Suprapubic skin (tissue), 4 donors: ENCODE measurements at places on chromosomes 1 and 21.

DNA sequence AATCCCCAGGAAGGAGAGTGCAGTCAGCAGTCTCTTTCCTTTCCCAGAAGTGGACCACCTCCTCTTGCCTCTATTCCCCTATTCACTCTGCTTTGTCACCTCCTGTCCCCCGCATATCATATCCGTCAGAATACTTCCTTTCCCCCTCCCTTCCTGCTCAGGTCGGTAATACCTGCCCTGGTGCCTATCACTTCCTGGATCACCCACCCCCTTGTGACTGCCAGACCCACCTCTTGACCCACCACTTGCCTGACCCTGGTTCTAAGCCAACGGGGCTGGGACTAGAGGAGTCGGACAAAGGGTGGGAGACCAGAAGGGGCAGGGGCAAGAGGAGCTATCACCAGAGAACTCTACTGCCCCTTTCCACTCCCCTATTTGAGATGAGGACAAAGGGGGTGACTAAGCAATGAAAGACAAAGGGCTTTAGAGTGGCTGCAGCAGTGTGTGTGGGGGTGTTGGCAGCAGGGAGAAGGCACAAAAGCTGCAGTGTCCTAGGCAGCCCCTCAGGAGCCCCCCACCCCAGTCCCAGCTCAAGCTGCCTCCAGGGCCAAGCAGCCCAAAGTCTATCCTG, 1.7 kb upstream of the ADAMTS4 start:
- DNase-seq: no peak

GRCh38 chr1:95041491-95042165, 31.1 kb downstream of the ALG14 start:
- DNase-seq: no peak

DNA sequence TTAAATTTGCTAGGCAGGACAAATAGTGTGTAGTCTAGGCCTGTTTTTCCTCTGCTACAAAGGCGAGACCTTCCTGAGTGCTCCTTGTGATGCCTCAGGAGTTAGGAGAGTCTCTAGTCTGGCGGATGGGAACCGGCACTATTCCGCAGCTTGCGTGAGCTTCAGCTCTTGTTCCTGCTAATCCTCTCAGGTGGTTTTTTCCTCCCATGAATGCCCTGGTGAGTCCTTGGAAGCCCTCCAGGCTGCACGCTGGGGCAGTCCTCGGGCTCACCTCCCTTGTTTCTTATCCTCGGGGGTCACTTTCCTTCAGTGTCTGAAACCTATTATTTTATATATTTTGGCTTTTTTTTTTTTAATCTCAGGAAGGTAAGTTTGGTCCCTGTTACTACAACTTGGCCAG, 28.2 kb downstream of the UTS2 start:
- no peak for DNase-seq

DNA sequence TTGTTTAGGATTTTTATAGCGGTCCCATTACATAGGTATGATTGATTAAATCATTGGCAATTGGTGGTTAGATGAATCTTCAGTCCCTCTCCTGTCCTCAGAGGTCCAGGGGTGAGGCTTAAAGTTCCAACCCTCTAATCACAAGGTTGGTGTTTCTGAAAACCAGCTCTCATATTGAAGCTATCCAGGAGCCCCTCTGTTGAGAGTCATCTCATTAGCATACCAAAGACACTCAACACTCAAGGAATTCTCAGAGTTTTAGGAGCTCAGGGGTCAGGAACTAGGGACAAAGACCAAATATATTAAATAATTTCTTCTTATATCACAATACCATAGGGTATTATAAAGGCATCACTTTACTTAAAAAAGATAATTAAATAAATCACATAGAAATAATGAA, 23.3 kb downstream of the FCRL2 start:
- no peak for DNase-seq

GRCh38 chr21:32350211-32350980, 42.4 kb downstream of the URB1 start:
- DNase-seq: peak; percentile 40

DNA sequence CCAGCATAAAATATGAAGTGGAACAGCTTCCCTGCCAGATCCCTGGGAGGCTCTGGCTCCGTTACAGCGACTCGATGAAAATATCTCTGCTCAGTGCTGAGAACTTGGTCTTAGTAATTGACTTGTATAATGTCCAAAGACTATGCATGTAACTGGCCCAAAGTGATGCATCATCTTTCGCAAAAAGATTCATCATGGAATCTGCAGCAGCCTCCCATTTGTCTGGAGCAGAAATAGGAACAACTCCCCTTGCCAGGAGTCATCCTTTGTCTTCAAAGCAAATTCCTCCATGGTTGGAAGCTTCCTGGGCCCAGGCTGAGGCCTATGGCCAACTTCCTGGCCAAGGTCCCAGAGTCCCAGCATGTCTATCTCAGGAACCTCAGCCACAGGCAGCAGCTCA, 16.9 kb upstream of the SLC6A17 start:
- no peak for DNase-seq

GRCh38 chr1:6157528-6158174, 22.5 kb downstream of the CHD5 start:
- DNase-seq: no peak

- DNase-seq: no peak
Observed at GRCh38 chr1:67853704-67854103, 20.4 kb upstream of the GNG12 start.

DNA sequence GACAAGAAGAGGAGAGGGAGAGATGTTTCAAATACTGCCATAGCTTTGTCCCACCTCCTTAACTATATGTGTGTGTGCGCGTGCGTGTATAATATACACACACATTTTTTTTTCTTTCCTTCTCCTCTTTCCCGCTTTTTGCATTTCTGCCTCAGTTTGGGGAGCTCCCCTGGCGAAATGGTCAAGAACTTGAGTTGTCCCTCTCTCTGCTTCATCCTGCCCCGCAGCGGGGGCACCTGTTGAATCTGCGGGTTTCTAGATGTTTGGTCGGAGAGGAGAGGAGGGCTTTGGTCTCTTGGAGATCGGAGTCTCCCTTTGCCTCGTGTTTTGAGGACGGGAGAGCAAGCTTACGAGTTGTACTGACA, 504 bp downstream of the SCCPDH start:
- DNase-seq: no peak

GRCh38 chr1:7388488-7389185, 382.5 kb upstream of the VAMP3 start:
- DNase-seq: peak; percentile 75

DNA sequence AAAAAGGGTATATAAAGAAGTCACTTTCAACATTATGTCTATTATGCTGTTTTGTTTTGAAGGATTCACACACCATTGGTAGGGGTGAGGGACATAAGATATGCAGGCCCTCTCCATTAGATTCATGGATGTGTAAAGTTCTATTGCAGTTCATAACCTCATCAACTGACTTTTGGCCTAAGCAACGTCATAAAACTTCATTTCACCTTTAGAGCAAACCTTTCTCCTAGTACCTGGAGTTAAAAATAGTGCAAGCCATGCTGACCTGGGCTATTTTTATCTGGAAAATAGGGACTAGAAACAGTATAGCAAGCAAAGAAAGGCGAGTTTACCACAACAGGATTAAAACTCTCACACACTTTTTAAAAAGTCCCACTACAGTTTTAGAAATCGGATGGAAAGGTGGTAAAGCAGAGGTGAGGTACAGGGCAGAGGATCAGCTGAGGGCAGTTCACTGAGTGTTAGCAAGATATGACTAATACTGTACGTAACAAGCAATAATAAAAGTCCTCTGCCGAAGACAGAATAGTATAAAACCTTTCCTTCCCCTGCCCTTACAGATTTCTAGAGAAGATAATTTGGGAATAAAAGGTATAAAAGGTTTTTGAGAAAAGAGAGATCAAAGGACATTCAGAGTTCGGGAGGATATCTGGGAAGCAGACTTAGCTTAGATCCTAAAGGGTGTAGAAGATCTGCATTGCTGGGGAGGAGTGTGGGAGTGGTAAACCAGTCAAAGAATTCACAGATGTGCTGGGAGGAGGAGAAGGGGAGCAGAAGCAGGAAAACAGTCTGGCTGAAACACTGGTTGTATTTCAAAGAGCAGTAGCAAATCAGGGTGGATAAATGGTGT, 14.3 kb downstream of the EGLN1 start:
- no peak for DNase-seq

GRCh38 chr1:7207875-7208646, 422.8 kb downstream of the CAMTA1 start:
- DNase-seq: no peak

DNA sequence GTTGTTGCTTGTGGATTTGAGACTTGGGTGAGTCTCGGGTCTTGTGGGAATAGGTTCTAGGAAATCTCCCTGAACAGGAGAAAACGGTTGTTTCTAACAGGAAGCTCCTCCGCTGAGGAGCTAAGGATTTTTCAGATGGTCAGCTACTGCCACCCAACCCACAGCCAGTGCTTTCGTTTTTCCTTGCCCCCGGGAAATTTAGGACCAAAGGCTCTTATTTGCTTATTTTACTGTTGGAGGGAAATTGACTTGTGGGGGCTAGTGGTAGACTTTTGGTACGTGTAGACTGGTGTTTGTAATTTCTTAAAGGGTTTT, 792 bp downstream of the SNX7 start:
- DNase-seq: no peak

- DNase-seq: no peak
Observed at GRCh38 chr1:205351984-205352713, 4.6 kb downstream of the KLHDC8A start.
